ENCODE measurements at places on chromosomes 6 and 20.

GRCh38 chr6:52424513-52424912 lies 4.4 kb downstream of the EFHC1 start:
- no peaks in the 10 kb centered on the region for H3K27me3 ChIP-seq
- H3K4me1 ChIP-seq: no peaks in the 10 kb centered on the region
- H3K27ac ChIP-seq: no peak overlapping the region
- H3K36me3 ChIP-seq: no peaks in the 10 kb centered on the region
- H3K4me3 ChIP-seq: no peak overlapping the region
- DNase-seq: no peak

DNA sequence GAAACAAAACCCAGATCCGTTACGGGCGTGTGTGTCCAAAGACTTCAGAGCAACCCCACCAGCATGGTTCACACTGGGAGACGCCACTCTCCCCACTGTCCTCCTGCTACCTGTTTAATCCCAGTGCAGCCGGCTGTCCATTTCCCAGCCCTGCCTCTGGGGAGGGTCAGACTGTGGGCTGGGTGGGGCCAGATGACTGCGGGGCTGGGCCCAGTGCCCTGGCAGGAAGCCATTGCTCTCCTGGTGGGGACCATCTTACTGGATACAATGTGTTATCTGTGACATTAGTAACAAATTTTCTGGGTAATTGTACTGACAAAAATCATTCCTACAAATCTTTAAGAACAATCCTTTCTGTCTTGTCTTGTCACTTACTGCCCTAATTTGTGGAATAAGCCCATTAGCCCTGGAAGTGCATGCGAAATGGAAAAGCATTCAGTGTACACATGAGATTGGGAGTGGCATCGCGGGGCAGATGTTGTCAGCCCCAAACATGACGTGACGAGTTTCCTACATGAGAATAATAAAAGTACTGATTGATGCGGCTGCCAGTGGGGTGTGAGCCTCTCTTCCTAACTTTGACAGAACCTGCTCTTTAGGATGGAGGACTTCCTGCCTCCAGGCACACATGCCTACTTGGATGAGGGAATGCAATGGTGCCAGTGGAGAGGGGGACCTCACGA lies 37.9 kb upstream of the PCMTD2 start:
- no peaks in the 10 kb centered on the region for H3K36me3 ChIP-seq
- H3K27ac ChIP-seq: no peak overlapping the region
- no peaks in the 10 kb centered on the region for H3K27me3 ChIP-seq
- H3K4me3 ChIP-seq: no peak overlapping the region

- no peaks in the 10 kb centered on the region for H3K36me3 ChIP-seq
- no peak overlapping the region for H3K27ac ChIP-seq
- DNase-seq: no peak
- H3K4me3 ChIP-seq: no peak overlapping the region
These were observed 3.2 kb downstream of the FAM50B start for GRCh38 chr6:3852391-3852790.

DNA sequence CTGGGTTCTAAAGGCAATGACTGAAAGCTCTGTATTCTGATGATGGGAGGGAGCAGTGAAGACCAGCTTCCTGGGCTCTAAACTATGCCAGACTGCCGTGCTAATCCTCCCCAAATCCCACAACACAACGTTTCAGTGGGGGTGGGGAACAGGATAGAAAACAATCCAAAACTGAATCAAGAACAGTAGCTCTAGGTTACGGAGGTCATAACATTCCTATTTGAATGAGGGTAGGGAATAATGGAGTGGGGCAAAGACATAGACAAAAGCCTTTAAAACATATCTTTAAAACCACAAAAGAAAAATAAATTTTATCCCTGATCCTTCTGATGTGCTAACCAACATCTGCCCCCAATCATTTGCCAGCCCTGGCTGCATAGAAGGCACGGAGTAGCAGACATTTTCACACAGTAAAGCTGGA lies 7.8 kb downstream of the USP49 start:
- no peaks in the 10 kb centered on the region for H3K27me3 ChIP-seq
- DNase-seq: no peak
- H3K27ac ChIP-seq: peak overlapping the region; percentile 38

GRCh38 chr6:19895866-19896692 lies 58.9 kb downstream of the ID4 start:
- H3K27ac ChIP-seq: peak overlapping the region; percentile 3
- H3K4me1 ChIP-seq: peaks cover 4% of the 10 kb centered on the region
- H3K36me3 ChIP-seq: no peaks in the 10 kb centered on the region
- no peak for DNase-seq
- no peaks in the 10 kb centered on the region for H3K27me3 ChIP-seq
- no peak overlapping the region for H3K4me3 ChIP-seq

DNA sequence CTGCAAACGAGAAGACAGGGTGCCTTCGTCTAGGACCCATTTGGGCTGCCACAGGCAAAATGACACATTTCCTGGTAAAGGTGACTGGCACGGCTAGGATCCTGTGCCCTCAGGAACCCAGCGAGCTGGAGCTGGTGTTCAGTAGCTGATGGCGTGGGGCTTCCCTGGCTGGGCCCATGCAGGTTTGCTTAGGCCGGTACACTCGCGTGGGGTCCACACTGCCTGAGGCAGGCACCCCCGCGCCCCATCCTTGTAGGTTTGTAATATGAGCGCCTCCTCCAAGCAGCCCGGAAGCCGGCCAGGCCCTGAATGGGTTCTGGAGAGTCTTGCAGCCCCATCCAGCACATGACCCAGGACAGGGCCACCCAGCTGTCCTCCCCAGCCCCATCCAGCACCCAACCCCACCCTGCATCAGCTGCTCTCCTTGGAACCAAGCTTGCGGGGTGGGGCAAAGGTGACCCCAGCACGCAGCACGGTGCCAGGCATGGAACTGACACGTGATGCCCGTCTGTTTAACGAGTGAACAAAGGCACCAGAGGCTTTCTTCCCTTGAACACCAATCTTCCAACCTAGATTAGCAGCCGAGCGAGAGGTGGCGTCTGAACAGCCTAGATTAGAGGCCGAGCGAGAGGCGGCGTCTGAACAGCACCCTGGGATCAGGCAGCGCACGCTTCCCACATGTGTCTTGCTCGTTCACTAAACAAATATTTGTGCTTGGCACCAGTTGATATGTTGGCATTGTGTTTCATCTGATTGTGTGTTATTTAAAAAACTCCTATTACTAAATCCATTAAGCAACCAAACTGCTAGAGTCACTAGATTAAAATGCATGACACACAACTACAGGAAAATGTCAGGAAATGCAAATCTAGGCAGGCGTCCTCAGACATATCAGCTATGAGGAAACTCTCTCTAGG lies 112.1 kb downstream of the DLL1 start:
- peaks cover 8% of the 10 kb centered on the region for H3K27me3 ChIP-seq
- H3K36me3 ChIP-seq: no peaks in the 10 kb centered on the region
- no peak overlapping the region for H3K4me3 ChIP-seq
- DNase-seq: peak; percentile 12
- H3K27ac ChIP-seq: no peak overlapping the region
- H3K4me1 ChIP-seq: no peaks in the 10 kb centered on the region

DNA sequence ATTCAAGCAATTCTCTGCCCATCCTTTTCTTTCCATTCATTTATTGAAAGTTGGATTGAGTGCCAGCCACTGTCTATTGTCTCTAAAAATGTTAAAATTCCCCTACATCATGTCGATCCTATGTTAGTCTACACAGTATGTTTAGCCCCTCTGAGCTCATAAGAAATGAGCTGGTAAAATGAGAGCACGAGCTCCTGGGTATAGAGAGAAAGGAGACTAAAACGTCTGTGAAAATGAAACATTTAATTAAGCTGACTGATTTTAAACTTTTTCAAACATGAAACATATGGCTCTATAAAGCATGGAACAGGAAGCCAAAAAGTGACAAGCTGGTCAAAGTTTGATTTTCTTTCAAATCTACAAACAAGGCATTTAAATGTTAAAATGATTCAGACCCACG lies 104.0 kb upstream of the ASF1A start:
- H3K4me1 ChIP-seq: no peaks in the 10 kb centered on the region
- no peaks in the 10 kb centered on the region for H3K27me3 ChIP-seq
- DNase-seq: no peak
- H3K4me3 ChIP-seq: no peak overlapping the region
- no peaks in the 10 kb centered on the region for H3K36me3 ChIP-seq

- no peaks in the 10 kb centered on the region for H3K27me3 ChIP-seq
- H3K27ac ChIP-seq: no peak overlapping the region
- H3K4me1 ChIP-seq: peaks cover 9% of the 10 kb centered on the region
- DNase-seq: no peak
- H3K4me3 ChIP-seq: no peak overlapping the region
These were observed 5.6 kb downstream of the BRPF3 start for GRCh38 chr6:36202101-36202500.

- no peak for DNase-seq
- H3K4me3 ChIP-seq: peak overlapping the region; percentile 91
- H3K36me3 ChIP-seq: no peaks in the 10 kb centered on the region
- peak overlapping the region; percentile 95 for H3K27ac ChIP-seq
These were observed 745 bp upstream of the AGPAT1 start for GRCh38 chr6:32176476-32177182.

DNA sequence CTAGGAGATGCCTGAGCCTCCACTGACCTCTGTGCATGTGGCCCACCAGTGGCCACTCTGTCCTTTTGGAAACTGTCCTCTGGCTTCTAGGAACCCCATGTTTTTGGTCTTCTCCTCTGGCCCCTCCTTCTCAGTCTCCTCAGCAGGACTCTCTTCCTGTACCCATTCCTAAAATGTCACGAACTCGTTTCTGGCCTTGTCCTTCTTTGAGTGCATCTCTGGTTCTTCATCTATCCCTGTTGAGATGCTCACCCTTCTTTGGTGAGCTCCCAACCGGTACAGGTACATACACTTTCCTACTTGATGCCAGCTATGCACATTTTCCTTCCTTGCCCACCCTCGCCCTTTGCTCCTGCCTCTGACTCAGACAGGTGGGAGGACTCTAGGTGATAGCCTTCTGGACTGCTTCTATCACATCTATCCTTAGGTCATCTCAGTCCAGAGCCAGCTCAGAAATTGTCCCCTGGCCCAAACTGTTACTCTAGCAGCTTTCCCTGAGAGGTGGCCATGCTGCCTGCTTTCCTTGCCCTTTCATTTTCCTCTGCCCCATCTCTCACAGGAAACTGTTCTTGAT lies 14.8 kb upstream of the NNAT start:
- DNase-seq: no peak
- H3K4me1 ChIP-seq: no peaks in the 10 kb centered on the region
- H3K4me3 ChIP-seq: no peak overlapping the region
- no peaks in the 10 kb centered on the region for H3K36me3 ChIP-seq

GRCh38 chr6:12769556-12770256 lies 53.1 kb downstream of the PHACTR1 start:
- no peak for DNase-seq
- H3K27ac ChIP-seq: no peak overlapping the region
- H3K4me1 ChIP-seq: no peaks in the 10 kb centered on the region
- H3K36me3 ChIP-seq: no peaks in the 10 kb centered on the region

GRCh38 chr6:15332446-15332845 lies 86.6 kb downstream of the JARID2 start:
- no peak overlapping the region for H3K4me3 ChIP-seq
- no peaks in the 10 kb centered on the region for H3K27me3 ChIP-seq
- no peak overlapping the region for H3K27ac ChIP-seq
- no peaks in the 10 kb centered on the region for H3K36me3 ChIP-seq

DNA sequence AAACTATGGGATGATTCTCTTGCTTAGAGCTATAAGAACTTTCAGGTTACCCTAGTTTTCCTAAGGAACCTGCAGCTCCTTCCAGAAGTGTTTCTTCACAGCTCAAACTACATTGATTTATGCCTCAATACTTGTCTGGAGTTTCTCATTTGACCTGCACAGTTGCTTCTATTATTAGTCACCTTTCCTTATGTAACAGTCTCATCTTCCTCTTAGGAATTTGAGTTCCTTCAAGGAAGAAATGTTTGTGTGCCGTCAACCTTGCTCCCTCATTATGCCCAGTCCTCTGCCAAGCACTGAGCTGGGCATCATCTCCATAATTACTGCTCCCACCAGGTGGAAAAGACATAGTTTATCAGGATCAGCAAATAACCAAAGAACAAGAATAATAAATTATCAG lies 466.4 kb downstream of the PKHD1 start:
- H3K36me3 ChIP-seq: no peaks in the 10 kb centered on the region
- no peak for DNase-seq
- H3K4me3 ChIP-seq: no peak overlapping the region
- no peaks in the 10 kb centered on the region for H3K27me3 ChIP-seq
- H3K27ac ChIP-seq: no peak overlapping the region

DNA sequence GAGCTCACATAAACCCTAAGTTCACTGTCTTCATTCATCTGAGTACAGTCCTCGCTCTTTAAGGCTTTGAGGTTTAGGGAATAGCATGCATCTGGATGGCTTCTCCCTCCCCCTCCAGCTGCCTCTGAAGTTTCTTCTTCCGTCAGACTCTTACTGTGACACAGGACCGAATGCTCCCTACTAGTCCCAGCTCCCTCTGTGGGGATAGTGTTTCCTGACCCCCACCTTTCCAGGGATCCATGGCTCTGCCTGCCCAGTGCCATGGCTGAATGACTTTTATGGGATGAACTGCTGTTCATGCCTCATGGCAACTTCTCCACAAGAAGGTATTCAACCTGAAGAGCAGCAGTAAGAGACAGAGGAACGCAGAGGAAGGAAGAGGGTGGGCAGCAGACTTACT lies 79.8 kb upstream of the EMILIN3 start:
- H3K36me3 ChIP-seq: peaks cover 4% of the 10 kb centered on the region
- no peak overlapping the region for H3K4me3 ChIP-seq
- no peaks in the 10 kb centered on the region for H3K27me3 ChIP-seq
- H3K4me1 ChIP-seq: no peaks in the 10 kb centered on the region
- no peak for DNase-seq

GRCh38 chr6:107532706-107533105 lies 42.8 kb downstream of the SOBP start:
- no peaks in the 10 kb centered on the region for H3K27me3 ChIP-seq
- no peaks in the 10 kb centered on the region for H3K4me1 ChIP-seq
